Islet precursor cell (in vitro differentiated cells): ENCODE measurements at places on chromosomes 13 and 19.

DNA sequence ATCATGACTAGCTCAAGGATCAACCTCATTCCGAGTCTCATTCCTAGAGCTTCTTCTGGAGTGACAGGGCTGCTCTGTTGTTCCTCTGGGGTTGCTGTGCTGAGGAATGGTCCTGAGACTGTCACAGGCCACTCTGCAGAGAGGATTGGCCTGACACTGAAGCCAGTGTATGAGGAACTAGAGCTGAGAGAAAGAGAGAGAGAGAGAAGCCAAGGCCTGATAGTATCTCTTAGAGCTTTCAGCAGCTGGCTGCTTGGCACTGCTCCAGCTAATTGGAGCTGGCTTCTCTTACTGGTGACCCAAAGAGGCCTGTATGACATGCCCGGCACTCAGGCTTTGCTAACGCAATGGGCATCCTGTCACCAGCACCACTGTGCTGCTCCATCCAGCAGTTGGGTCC, 73.4 kb upstream of the FLT1 start:
- no peak for DNase-seq

DNA sequence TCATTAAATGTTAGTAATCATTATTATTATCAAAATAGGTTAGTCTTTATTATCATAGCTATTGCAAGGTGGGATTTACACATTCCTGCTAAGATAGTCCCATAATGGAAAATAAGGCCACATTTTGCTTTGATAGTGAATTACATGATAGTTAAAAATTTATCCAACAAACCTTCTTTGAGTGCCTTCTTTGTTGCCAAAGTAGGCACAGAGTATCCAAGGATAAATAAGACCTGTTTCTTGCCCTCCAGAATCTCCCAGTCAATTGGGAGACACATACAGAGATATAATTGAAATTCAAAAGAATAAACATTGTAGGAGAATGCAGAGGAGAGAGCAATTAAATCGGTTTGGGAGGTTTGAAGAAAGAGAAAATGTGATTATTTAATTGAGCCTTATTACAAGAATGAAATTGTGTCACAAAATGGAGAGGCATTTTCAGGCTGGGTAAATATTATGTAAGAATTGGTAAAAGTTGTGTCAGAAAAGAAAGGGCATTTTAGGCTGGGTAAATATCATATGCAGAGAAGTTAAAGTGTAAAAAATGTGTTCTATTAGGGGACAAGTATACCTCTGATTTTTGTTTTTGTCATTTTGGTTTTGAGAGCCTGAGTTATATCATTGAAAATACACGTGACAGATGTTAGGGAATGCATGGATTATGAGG, 189.3 kb downstream of the POU4F1 start:
- no peak for DNase-seq

GRCh38 chr13:114339857-114340534, 25.7 kb downstream of the CHAMP1 start:
- DNase-seq = no peak

DNA sequence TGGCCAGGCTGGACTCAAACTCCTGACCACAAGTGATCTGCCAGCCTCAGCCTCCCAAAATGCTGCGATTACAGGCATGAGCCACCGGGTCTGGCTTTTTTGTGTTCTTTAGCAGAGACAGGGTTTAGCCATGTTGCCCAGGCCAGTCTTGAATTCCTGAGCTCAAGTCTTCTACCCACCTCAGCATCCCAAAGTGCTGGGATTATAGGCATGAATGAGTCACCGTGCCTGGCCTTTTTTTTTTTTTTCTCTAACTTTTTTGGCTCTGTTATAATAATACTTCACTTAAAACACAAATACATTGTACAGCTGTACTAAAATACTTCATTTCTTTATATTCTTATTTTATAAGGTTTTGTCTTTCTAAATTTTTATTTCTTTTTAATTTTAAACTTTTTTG, 599.5 kb upstream of the PCDH9 start:
- peak; percentile 77 for DNase-seq

- DNase-seq = peak; percentile 100
Measured at GRCh38 chr19:2168619-2169424, 5.1 kb downstream of the DOT1L start.

DNA sequence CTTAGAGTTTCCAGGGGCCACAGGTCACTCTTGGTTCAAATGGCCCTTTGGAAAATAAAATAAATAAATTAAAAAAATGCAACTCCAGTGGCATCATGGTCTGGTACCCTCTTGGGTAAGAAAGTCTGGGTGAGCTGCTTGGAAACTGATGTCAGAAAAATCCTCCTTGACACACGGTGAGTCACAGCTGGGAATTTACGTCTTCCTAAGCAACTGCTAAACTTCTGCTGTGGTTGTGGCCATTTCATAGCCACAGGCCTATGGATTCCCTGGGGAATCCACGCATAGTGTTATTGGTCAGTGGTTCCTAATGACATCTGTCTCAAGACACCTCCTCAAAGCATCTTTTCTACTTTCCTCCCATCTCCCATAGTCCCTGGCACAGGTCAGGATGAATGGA, 220.8 kb downstream of the COG6 start:
- peak; percentile 74 for DNase-seq
